Astrocyte of the spinal cord (primary cell): ENCODE measurements at places on chromosomes 16 and 17.

GRCh38 chr17:48753794-48754499 is 25.4 kb upstream of the HOXB13 start:
- DNase-seq: no peak

GRCh38 chr16:893360-893759 is 77.4 kb downstream of the LMF1 start:
- no peak for DNase-seq

DNA sequence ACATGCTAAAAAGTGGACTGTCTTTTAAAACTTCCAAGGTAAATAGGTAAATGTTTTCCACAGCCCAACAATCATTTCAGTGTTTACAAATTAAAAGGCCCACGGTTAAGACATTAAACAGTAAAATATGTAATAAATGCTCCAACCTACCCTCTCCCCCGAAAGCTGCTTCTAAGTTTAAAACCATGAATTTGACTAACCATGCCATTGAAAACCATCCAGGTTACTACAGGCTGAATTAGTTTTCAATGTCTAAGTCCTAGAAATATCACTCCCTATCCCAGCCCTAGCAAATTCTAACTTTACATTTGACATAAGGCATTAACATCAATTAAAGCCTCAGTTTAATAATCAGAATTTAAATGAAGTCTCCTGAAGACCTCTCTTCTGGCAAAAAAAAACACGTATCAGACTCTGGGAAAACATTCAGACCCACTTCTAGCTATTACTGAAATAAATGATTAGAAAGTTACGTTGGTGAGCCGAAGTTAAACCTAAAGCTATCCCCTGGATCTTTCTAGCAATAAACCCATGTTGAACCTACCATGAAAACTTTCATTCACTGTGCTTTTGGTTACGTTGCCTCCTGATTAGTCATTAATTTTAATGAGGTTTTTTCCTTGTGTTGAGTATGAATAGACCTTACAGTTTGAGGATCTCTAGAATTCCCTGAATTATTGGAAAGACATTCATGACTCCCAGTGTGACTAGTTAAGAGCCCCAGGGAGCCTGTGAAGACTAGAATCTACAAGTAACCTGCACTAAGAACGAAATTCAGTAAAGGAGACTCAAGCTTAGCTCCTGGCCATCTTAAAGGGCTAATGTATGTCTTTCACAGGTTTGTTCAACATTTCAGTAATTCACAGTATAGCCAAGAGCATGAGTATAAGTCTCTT is 1.7 kb upstream of the POLG2 start:
- no peak for DNase-seq

- DNase-seq: no peak
Measured at GRCh38 chr17:74995847-74996246, 8.4 kb downstream of the CDR2L start.

- no peak for DNase-seq
Measured at GRCh38 chr17:1558401-1558800, 4.2 kb downstream of the PITPNA start.

GRCh38 chr17:16272111-16272840 is 55.3 kb downstream of the PIGL start:
- no peak for DNase-seq

GRCh38 chr16:84905965-84906460 is 86.2 kb downstream of the CRISPLD2 start:
- DNase-seq: no peak

DNA sequence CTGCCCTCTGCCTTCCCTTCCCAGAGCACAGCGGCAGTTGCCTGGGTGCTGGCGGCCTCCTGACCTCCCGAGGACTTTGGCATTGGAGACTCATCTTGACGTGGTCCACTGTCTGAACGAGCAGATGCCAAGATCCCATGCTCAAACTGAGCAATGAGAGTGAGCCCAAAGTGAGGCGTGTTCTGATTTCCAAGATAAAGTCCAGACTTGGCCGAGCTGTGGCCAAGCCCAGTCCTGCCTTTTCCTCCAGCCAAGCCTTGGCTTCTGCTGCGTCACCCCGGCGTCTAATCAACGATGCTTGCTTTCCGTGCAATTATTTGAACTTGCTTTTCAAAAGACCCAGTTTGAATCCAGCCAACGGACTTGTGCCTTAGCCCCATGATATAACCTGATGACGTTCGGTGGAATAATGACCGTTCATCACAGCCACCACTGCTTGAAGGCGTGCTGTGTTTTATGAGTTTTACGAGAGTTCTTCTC is 179.2 kb downstream of the IRF8 start:
- DNase-seq: no peak

DNA sequence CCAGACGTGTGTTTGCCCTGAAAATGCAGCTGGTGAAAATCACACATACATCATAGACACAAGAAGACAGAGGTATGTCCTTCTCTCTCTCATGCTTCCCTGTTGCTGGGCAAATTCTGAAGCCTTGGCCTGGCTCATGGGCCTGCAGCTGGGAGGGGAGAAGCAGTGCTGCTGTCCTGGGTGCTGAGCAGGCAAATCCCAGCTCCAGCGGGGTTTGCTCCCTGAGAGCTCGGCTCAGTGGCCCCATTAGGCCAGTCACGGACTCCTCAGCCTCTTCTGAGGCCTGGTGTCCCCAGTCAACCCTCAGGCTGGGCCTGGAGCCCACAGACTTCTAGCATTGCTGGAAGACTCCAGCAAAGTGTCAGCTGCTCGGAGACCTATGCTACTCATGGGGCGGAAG is 11.7 kb downstream of the RHBDL3 start:
- DNase-seq: peak; percentile 48

DNA sequence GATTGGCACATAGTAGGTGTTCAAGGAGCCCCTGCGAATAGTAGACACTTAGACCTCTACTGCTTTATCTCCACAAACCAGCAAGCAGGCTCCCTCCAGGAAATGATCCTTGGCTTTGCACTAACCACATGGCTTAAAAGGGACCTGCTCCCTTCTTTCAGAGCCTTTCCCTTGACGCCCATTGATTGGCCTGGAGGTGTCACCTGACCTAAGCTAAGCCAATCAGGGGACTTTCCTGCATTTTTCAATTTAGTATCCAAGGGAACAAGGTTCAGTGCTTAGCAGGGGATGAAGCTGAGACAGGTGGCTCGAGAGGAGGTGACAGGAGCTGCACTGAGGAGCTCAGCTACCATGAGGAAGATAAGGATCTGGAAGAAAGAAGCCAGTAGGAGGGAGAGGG is 52.8 kb downstream of the CLEC19A start:
- DNase-seq: no peak

DNA sequence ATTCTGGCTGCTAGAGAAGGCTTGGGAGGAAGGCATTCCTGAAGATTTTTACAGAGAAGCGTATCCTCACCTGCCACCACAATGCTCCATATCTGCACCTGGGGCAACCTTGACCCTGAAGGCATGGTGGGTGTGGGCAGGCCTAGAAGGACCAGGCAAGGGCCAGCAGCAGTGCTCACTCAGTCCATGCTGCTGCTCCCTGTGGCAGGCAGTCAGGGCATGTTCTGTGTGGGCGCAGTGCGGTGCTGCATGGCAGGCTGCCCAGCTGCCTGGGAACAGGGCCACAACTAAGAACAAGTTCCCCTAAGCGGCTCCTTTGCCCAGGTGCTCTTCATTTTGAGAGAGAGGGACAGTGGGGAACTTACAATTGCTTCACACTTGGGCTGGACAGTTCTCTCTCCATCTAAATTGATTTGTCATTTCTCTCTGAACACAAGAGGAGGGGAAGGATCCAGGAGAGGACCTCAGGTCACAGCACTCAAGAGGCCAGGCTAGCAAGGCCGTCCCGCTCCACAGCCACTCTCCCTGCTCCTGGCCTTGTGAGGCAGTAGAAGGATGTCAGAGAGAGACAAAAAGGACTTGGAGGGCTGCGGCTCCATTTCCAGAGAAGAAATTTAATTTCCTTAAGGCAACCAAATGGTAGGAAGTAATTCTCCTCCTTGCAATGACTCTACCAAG is 158.8 kb downstream of the AATF start:
- DNase-seq: peak; percentile 50

DNA sequence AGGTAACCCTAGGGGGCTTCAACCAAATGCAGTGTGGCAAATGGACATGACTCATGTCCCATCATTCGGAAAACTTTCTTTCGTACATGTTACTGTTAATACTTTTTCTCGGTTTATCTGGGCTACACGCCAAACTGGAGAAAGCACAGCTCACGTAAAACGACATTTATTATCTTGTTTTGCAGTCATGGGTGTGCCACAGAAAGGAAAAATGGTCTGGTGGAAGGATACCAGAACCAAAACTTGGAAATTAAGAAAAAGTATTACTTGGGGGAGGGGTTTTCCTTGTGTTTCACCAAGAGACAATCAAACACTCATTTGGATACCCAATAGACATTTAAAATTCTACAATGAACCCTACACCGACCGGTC is 23.6 kb downstream of the ALOX15B start:
- peak; percentile 41 for DNase-seq

DNA sequence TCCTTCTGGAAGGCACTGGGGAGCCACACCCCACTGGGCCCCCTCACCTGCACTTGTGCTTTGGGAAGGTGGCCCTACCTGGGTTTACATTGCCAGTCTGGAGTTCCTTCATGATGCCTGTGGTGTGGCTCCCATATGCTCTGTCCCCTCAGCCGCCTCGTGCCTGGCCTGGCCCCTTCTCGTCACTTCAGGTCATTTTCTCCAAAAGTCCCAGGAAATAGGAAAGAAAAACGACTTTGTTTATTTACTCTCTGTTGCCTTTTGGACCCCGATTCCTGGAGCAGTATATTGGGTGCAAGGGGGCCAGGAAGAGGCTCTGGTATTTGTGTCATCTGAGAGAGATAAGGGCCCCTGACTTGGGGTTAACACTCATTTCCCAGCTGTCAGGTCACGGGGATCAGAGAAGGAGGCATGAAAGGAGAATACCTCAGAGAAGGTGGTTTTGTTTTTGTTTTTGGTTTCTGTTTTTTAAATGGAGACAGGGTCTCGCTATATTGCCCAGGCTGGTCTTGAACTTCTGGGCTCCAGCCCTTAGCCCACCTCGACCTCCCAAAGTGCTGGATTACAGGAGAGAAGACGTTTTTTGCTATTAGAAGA is 4.7 kb downstream of the SOCS3 start:
- DNase-seq: peak; percentile 35

GRCh38 chr16:50367777-50368409 is 895 bp downstream of the BRD7 start:
- no peak for DNase-seq

- no peak for DNase-seq
Measured at GRCh38 chr17:81845881-81846742, 11.3 kb upstream of the PPP1R27 start.

GRCh38 chr17:71192039-71192555 is 928.7 kb upstream of the SOX9 start:
- no peak for DNase-seq

DNA sequence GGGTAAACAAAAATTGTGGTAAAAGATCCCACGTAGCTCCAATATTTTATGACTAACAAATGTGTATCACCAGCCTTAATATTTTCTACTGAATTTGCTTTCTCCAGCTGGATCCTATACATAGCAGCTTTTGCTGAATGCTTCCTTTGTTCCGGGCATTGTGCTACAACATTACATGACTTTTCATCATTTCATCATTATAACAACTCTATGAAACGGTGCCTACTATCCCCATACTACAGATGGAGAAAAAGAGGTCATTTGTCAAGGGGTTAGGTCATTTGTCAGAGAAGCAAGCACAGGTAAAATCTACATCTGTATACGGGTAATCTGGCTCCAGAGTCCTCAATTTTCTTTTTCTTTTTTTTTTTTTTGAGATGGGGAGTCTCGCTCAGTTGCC is 74.3 kb downstream of the KANSL1 start:
- DNase-seq: no peak

DNA sequence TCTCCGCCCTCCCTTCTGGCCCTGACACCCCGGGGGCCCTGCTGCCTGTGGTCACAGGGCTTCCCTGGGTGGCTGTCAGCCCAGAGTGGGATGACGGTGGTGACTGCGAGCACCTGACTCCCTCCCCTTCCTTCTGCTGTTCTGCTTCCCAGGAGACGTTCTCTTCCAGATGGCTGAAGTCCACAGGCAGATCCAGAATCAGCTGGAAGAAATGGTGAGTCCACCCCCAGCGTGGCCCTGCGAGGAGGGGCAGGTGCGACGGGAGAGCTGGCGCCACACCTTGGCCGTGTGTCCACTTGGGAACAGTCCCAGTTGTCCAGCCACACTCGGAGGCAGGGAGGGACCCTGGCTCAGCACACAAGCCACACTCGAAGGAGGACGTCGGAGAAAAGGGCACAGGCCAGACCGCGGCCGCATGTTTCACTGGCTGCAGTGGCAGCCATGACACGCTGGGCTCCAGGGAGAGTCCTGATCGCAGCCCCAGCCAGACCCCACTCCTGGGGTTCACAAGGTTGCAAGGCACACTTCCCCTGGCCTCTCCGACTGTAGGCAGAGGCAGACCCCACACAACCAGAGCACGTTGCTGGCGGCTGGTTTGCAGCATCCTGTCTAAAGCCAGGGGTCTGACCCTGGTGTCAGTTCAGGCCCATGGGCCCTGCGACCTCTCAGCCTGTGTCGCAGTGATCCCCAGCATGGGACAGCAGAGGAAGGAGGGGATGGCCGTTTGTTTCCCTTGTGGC is 49.9 kb downstream of the BAIAP2 start:
- DNase-seq: no peak

- DNase-seq: no peak
Measured at GRCh38 chr17:57486882-57487301, 230.6 kb downstream of the MSI2 start.

- no peak for DNase-seq
Measured at GRCh38 chr16:87874639-87875427, 5.5 kb upstream of the SLC7A5 start.

DNA sequence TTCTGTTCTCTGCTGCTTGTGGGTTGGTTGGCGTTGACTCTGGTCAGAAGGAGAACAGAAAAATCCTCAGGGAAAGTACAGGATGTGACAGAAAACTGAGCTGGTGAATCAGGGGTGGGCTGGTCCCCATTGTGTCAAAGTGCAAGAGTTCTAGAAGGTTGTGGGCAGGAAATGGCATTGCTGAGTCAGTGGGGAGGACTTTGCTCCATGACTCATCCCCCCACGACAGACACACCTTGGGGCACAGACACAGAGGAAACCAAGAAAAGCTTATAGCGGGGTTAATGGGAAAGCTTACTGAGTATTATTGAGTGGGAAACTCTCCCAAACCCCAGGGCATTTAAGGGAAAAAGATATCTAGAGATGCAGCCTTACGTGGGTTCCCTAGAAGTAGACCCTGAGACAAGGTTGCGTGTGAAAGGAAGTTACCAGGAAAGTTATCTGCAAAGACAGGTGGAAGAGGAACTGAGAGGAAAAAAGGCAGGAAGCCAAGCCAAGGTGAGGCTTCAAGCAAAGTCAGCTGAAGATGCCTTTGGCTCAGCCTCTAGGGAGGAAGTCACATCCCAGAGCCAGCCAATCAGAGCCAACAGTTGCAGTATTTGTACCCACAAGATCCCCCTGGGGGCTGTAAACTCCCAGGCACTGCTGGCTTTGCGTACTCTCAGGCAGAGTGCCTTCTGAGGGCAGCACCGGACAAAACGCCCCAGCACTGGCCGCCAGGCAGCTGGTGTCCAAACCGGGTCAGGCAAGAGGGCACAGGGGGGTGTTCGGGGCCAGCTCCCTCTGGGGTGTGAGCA is 86.4 kb downstream of the FOXL1 start:
- DNase-seq: peak; percentile 97
